D341Med (cell line): ENCODE measurements at places on chromosomes 5 and 9.

- DNase-seq = no peak
These were observed 11.5 kb downstream of the PRRC2B start for GRCh38 chr9:131405428-131405827.

GRCh38 chr9:110207071-110207641, 803 bp downstream of the C9orf152 start:
- DNase-seq = no peak

DNA sequence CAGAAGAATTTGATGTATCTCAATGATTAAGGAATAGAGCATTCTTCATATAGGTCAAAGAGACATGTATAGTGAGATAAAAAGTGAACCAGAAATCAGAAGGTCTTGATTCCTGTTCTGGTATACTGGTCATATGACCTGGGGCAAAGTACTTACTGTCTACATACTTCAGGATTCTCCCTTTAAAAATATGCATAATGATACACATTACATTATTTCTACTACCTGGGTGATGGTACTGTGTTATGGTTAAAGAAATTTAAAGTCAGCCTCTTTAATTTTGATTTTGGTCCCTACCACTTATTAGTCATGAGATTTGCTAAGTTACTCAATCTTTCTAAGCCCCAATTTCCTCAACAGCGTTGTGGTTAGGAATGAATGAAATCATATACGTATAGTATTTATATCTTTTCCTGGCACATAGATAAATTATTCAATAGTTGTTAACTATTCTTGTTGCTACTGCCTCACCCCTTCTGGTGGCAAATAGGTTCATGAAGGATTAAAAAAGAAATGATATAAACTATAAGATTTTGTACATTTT, 984.1 kb downstream of the TLE4 start:
- DNase-seq = no peak

DNA sequence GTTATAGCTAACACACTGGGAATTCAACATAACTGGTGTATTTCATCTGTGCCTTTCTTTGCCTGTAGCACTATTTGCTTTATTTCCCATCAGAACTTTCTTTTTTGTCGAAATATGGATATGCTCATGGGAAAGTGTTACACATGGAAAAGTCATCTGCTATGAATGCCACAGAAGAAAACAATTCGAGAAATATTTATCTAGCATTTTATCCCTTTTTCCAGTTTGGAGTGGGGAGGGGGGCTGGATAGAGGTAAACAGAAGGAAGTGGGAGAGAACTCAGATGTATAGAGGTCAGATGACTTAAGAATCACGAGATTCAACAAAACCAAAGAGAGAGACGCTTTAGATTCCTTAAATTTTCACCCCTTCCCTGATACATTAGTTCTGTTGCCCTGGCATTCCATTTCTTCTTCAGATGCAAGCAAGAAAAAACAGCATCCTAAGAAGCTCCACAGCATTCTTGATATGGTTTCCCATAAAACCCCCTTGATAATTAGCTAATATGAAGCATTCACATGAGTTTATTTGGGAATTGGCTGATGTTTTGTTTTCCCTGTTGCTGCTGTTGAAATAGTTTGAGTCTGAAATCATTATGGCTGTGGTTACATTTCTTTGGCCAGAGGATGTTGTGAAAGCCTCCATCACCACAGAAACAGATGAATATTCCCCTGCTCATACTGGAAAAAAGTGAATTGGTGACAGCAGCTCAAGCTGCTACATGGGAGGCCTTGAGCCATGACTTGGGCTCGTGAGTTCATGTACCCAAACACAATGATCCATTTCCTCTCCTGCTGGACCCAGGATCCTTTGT, 335.8 kb upstream of the DAB2 start:
- no peak for DNase-seq

- DNase-seq = no peak
These were observed 8.6 kb downstream of the PDGFRB start for GRCh38 chr5:150146862-150147601.

- no peak for DNase-seq
These were observed 215.1 kb upstream of the RFX3 start for GRCh38 chr9:3740690-3741419.

DNA sequence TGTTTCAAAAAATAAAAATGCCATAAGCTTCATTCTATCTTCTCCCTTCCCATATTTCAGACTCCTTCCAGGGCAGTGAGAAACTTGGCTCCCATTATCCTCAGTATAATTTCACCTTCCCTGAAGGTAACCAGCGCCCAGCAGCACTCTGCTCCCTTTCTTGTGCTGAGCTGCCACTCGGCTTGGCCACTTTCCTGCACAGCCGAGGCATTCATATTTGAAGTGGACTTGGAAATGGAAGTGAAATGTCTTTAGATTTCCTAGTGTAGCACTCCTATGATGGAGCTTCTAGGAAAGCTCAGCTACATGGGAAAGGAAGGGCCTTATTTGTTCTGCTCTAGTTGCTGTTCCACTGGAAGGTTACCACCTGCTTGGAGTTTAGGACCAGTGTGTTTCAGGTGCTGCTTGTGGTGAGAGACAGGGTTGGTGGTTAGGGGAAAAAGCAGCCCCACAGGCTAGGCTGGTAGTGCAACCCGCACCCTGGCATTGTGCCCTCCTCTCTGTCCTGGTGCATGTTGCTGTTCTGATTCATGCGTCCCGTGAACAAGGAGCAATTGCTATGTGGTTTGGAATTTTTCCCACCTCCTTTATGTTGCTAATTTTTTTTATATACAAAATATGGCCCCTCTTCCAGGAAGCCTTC, 53.8 kb downstream of the RAD23B start:
- no peak for DNase-seq

DNA sequence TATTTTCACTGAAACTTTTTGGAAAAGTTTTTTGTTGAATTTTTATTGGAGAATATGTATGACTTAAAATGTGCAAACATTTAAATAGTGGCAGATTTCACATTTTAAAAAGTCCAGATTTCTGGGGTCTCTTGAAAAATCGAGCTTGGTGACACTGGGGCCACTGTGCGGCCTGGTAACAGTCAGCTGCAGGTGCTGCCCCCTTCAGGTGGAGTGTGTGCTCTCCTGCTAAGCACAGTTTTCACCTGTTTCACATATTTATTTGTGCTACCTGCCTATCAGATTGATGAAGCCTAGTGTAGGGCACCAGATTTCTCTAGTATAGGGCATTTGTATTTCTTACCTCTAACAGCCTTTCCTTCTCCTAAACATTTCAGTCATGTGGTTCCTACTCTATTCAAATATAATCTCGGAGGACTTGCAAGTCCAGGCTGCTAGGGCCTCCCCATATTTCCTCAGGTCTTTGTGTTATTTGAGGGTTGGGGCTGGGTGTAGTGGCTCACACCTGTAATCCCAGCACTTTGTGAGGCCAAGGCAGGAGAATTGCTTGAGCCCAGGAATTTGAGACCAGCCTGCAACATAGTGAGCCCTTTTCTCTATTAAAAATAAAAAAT, 95.8 kb upstream of the KLF9 start:
- peak; percentile 67 for DNase-seq

DNA sequence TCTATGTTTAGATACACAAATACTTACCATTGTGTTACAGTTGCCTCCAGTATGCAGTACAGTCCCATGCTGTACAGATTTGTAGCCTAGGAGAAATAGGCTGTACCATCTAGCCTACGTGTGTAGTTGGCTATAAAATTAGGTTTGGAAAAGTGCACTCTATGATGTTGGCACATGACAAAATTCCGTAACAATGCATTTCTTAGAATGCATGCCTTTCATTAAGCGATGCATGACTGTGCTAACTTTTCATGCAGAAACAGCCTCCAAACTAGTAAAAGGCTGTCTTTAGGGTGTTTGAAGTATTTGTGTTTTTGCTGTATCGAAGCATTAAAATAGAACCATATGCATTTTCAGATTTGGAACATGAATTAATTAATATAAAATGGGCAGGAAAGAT, 157.9 kb downstream of the RMI1 start:
- DNase-seq = no peak

DNA sequence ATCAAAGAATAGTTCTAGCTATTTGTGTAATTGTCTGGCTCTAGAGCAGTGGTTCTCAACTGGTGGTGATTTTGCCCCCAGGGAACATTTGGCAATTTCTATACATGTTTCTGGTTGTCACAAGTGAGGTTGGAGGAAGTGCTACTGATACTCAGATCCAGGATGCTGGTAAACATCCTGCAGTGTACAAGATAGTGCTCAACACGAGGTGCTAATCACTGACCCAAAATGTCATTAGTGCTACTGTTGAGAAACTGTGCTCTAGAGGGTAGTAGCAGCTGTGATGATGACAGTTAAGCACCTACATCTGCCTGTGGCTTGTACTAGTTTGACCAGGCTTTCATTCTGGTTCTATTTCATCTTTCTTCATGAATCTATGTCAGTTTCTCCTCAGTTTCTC, 22.1 kb downstream of the LRRC19 start:
- no peak for DNase-seq

GRCh38 chr9:36592801-36593583, 20.3 kb downstream of the MELK start:
- no peak for DNase-seq

DNA sequence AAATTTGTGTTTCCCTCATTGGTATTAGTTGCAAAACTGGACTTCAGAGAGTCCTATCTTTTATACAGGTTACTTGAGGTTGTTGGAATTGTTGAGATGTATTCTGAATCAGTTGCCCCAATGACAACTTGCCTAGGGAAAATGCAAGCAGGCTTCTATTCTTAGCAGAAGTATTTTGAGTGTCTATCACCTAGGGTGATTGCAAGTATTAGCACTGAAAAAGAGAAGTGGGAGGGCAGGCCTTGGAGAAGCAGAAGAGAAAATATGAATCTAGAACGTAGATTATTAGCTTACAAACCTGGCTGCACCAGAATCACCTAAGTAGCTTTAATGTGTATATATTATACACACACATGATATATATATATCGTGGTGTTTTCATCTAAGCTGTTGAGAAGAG, 43.2 kb downstream of the ADAMTS12 start:
- DNase-seq = no peak

DNA sequence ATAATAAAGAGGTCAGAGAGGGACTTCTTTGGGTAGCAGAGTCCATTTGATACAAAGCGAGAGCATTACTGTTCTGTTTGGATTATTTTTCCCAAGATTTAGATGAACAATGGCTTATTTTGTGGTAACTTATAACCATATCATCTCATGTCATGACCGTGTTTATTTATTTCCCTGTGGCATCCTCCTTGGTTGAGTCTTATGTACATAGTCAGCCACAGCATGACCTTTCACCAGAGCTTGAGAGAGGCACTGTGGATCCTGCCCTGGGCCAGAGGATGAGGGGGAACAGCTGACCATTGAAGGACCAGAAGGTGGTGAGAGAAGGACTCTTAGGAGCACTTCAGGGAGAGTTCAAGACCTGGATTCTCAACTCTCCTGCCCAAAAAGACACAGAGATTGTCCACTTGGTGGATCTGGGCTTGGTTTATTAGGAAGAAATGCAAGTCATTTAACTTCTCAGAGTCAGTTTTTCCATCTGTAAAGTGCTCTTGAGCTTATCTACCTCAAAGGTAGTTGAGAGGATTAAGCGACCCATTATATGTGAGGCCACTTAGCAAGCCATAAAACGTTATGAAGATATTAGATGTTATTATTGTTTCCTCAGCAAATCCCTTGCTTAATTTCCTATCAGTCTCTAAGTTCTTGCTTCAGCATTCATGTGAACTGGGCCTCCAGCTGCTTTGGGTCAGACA, 51.4 kb downstream of the PPIC start:
- no peak for DNase-seq

GRCh38 chr5:150734579-150735384, 24.0 kb downstream of the DCTN4 start:
- DNase-seq = no peak

GRCh38 chr5:175344331-175345195, 99.4 kb downstream of the DRD1 start:
- DNase-seq = no peak

GRCh38 chr5:16508730-16509531, 43.3 kb upstream of the ZNF622 start:
- no peak for DNase-seq

- DNase-seq = no peak
These were observed 60.0 kb downstream of the POU5F2 start for GRCh38 chr5:93681432-93681831.

- DNase-seq = no peak
These were observed 1.4 kb upstream of the LHFPL2 start for GRCh38 chr5:78649861-78650496.

- no peak for DNase-seq
These were observed 14.3 kb downstream of the CTSL start for GRCh38 chr9:87740209-87740608.

DNA sequence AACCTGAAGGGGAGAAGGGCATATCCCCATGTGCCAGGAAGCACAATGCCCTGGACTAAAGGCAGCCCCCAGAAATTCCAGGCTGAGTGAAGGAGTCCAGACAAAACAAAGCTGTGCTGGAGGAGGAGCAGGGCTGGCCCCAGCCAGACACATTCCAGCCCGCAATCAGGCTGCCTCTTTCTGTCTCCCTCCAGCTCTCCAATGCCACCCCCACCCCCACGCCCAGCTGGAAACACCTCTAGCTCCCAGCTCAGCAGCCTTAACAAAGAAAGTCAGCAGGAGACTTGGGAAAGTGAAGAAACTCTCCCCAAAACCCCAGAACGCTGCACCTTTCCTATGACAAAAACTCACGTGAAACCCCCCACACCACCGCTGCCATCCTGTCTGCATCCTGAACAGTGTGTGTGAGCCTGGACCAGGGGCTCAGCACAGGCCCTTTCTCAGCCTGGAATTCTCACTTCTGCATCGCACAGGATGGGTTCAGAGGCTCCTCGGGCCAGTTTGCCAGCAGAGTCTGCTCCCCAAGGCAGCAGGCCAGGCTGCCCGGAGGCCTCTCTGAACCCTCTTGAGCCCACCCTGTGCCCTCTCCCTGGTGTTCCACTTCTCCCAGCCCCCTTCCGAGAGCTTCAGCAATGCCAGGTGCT, 96.2 kb upstream of the ICE1 start:
- DNase-seq = no peak

GRCh38 chr9:113151696-113152630, 1.2 kb downstream of the SLC31A2 start:
- no peak for DNase-seq

DNA sequence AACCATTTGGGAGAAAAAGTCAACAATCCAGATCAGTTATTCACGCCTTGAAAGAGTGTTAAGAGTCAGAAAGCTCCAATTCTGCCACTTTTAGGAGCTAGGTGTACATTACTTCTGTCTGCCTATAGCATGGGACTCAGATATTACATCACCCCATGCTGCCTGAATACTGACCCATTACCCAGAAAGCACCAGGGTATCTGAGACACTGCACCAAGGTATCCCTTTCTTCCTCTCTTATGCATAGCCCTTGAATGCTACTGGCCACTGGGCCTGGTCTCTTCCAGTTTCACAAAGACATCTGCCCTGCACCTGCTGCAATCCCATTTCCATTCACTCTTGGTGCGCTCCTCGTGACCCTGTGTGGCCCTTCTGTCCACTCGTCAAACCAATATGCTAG, 2.6 kb downstream of the STRBP start:
- no peak for DNase-seq
